Skeletal muscle cell (primary cell): ENCODE measurements at places on chromosomes 16 and 17.

GRCh38 chr16:76195056-76195455, 82.1 kb upstream of the CNTNAP4 start:
- no peak for DNase-seq

GRCh38 chr16:15757630-15758251, 99.1 kb downstream of the MYH11 start:
- DNase-seq: no peak

GRCh38 chr17:78791840-78792709, 10.0 kb upstream of the CYTH1 start:
- DNase-seq: no peak

DNA sequence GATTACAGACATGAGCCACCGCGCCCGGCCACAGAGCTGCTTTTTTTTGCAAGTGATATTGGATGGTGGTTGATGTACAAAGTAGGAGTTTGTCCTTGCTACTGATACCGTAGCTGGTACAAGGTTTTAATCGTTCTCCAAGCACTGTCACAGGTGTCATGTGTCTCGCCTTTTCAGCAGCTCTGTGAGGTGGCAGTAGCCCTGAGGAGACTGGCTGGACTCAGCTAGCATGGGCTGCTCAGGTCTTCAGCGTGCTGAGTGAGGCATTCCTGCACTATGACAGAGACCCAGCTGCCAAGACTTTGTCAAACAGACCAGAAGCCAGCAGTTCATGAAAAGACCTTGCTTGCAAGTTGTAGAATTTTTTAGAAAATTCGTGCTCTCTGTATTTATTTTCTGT, 7.2 kb downstream of the WWOX start:
- no peak for DNase-seq

DNA sequence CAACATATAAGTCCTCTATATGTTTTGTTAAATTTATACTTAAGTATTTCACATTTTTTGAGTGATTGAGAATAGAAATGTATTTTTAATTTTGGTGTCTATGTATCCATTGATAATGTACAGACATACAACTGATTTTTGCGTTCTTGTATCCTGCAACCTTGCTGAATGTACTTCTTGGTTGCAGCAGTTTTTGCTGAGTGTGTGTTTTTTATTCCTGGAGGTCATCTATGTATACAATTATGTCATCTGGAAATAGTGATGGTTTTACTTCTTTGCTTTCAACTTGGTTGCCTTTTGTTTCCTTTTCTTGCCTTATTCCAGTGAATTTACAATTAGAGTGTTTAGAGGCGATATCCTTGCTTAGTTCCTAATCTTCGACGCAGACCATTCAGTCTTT, 67.5 kb upstream of the NETO2 start:
- no peak for DNase-seq

- DNase-seq: no peak
Observed at GRCh38 chr17:78995022-78995760, 14.4 kb downstream of the CANT1 start.

- no peak for DNase-seq
Observed at GRCh38 chr16:85173981-85174751, 61.9 kb upstream of the CIBAR2 start.
